ENCODE measurements at places on chromosomes 13 and 19.

DNA sequence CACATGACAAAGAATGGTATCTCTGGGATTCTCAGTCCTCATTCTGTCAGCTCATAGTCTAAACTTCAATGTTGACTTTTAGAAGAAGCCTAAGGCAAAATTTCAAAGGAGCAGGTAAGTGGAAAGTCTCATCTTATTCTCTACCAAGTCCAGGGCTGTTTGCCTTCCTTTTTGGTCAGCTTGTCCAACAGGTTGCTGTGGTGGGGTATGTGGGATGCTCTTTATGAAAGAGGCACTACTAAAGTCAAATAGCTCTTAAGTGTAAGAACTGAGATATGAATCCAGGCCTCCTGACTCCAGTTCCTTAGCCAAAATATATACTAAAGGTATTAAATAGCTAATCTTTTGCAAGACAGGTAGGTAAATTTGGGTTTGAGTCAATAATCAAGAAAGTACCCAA is 540.6 kb upstream of the SPRY2 start:
- no peak for DNase-seq

- DNase-seq, result no peak
Measured at GRCh38 chr13:27960362-27961226, 8.5 kb downstream of the CDX2 start.

DNA sequence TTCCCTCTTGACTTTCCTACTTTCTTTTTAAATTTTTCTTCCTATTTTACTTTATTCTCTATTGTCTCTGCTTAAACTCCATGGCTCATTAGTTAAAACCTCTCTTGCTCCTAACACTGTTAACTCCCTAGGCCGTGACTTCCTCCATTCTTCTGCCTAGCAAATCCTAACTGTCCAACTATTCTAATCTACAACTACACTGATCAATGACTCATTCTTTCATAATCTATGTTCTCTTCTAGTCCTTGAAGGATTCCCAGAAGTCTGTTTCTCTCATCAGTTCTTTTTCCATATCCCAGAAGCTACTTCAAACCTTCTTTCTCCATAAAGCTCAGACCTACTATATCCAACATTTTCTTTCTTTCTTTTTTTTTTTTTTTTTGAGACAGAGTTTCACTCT is 66.9 kb downstream of the MICU2 start:
- no peak for DNase-seq

- no peak for DNase-seq
Measured at GRCh38 chr13:40490086-40490758, 176.2 kb downstream of the FOXO1 start.

- no peak for DNase-seq
Measured at GRCh38 chr13:23847497-23847896, 41.7 kb downstream of the MIPEP start.

GRCh38 chr13:75495938-75496337 is 14.0 kb upstream of the TBC1D4 start:
- no peak for DNase-seq

DNA sequence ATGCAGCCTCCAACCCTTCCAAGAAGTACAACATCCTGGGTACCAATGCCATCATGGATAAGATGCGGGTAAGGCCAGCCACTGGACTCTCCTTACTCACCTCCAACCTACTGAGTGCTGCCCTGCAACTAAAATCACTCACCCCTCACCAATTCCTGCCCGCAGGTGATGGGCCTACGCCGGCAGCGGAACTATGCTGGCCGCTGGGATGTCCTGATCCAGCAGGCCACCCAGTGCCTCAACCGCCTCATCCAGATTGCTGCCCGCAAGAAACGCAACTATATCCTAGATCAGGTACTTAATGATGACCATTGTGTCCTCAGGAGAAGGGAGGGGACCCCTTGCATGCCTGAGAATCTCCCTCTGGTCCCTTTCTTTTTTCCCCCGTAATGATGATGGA is 15.6 kb upstream of the CCDC97 start:
- no peak for DNase-seq

- peak; percentile 46 for DNase-seq
Measured at GRCh38 chr13:53250272-53250875, 221.8 kb downstream of the OLFM4 start.

All from cerebellar nuclear complex (tissue), 1 donor.